ENCODE measurements at places on chromosomes 5 and 9. TPM values are rescaled to one million over a fixed set of nuclear protein-coding genes. Genes with fewer than 3 reads are reported as not detected.

HAND1 gene
- total RNA-seq, result not detected

TRIP13 gene
- total RNA-seq, result 65.9 TPM

OLFML2A gene
- 6.2 TPM for total RNA-seq

GRCh38 chr5:40619421-40619820, 60.3 kb upstream of the PTGER4 start:
- DNase-seq, result peak; percentile 44

GRCh38 chr5:168780888-168781287, 201.7 kb upstream of the PANK3 start:
- no peak for DNase-seq

DNA sequence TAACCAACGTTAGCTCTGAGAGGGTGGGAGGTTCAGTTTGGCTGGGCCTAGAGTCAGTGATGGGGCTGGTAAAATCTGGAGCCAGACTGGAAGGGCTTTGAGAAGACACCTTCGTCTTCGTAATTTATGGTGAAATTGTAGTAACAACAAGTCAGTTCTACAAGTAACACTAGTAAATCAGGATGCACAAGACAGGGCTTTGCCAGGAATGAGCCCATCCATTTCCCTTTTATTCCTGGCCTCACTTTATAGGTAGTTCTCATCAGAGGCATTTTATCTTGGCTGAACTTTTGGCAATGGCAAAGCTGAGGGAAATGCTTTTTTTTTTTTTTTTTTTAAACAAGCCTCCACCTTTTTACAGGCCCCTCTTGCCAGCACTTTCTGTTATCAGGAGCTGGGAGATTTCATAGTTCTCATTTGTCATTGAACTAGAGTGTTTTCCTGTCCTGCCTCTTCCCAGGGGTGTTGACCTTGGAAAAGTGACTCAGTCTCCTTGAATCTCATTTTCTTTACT, 110.5 kb upstream of the KLF4 start:
- DNase-seq, result no peak

GRCh38 chr5:172074896-172075295, 68.5 kb upstream of the FBXW11 start:
- no peak for DNase-seq

DNA sequence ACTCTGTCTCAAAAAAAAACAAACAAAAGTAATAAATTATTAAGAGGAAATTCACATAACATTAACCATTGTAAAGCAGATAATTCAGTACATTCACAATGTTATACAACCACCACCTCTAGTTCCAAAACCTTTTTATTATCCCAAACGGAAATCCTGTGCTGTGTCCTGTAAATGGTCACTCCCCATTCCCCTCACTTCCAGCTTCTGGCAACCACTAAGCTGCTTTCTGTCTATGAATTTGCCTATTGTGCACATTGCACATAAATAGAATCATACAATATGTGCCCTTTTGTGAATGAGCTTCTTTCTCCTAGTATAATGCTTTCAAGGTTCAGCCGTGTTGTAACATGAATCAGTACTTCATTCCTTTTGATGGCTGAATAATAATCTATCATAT, 20.8 kb downstream of the C9orf152 start:
- no peak for DNase-seq

GRCh38 chr5:124599028-124599973, 147.1 kb downstream of the ZNF608 start:
- DNase-seq, result peak; percentile 93

DNA sequence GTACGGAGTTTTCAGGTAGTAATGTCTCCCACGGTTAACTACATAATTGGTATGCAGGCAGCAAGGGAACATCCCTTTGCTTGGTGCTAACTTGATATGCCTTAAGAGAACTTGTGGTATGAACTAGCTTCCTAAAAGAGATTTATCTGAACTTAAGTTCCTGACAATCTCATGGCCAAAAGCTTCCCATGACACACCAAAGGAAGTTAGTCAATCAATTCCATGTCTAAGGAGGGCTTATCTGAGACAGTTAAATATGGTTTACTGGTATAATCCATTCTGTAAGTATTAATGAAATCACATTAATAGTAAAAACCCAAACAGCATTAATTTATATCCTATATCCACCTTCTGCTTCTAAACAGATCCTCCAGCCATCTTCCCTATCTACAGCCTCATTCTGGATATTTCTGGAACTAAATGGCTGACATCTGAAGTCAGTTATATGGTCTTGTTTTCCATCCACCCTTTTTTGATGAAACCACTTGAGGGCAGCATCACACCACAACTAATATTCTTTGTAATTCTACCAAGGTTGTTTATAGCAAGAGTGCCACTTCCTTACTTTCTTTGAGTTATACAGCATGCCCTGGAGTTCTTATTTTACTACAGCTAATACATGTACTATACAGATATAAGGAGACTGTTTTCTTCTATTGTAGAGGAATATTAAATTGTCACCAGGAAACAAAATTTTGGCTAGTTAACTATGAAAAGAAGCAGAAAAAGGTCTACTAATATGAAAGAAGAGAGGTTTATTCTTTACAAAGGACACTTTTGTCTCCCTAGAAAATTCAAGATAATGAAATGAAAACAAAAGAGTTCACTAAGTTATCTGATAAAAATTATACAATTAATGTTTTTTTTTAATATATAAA, 34.7 kb downstream of the SHOC1 start:
- DNase-seq, result peak; percentile 90

DNA sequence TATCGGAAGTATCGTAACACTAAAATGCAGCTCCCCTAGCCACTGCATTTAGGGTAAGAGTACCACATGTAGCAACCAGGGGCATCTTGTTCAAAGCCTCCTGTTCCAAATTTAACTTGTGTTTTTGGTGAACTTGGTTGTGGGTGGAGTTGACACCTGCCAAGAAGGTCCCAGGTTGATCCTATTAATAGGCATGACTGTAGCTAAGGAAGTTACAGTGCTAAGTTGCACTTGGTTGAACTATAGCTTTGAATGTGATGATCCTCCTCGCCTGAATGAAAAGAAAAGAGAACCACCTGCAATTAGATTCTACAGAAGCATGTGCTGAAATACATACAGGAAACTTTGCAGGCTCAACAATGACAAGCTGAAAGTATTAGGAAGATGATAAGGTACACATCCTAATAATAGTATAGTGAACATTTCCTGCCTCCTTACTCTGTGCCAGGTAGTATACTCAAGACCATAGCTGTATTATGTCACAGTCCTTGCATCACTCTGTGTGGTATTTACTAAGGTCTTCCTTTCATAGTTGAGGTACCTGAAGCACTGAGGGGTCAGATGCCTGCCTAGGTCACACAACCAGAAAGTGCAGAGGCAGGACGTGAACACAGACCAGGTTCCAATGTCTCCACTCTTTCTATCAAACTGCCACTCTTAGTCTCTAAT, 64.5 kb upstream of the PIP5K1B start:
- DNase-seq, result no peak

DNA sequence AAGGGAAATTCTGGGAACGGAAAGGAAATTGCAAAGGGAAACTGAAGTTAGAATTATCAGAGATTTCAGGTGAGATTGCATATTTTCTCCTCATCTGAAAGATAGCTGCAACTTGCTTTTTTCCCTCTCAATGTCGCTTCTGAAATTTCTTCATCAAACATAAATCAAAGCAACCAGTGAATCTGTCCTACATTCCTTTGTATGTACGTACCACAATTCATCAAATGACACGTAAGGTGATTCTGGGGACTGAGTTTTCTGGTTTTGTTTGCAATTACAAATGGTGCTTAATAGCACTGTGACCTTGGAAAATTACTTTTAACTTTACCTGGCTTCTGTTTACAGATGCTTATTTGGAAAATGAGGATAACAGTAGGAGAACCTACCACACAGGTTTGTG, 21.9 kb upstream of the CNOT6 start:
- no peak for DNase-seq

- DNase-seq, result no peak
Measured at GRCh38 chr5:2797160-2797559, 45.7 kb upstream of the IRX2 start.

- peak; percentile 23 for DNase-seq
Measured at GRCh38 chr9:134252084-134252830, 74.0 kb upstream of the RXRA start.

GRCh38 chr9:1535051-1535450, 480.1 kb upstream of the SMARCA2 start:
- DNase-seq, result no peak

All from LHCN-M2 (cell line).